ENCODE measurements at places on chromosomes 4 and X. TPM values are rescaled to one million over a fixed set of nuclear protein-coding genes. Genes with fewer than 3 reads are reported as not detected.

Gene TMEM187
- 7.4 TPM for total RNA-seq

DNA sequence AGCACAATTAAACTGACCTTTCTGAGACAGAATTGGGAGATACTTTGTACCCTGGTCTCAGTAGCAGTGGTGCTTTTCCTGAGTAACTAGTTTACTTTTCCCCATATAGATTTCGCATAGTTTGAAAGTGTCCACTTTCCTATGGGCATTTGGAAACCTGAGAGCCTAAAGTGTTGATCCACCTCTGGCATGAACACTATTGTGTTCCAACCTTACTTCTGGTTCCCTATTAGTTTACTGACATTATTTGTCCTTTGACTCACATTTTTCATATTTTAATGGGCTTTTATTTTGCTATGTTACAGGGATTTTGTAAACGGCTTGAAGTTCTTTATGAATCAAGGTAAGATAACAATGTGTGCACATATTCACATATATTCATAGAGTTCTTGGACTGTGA, 103.7 kb downstream of the CBLL2 start:
- no peaks in the 10 kb centered on the region for H3K36me3 ChIP-seq
- no peaks in the 10 kb centered on the region for H3K27me3 ChIP-seq
- H3K4me1 ChIP-seq, result no peaks in the 10 kb centered on the region
- H3K4me3 ChIP-seq, result no peak overlapping the region
- DNase-seq, result no peak

- H3K4me3 ChIP-seq, result no peak overlapping the region
- no peaks in the 10 kb centered on the region for H3K4me1 ChIP-seq
- no peak overlapping the region for H3K27ac ChIP-seq
- DNase-seq, result peak; percentile 21
- H3K36me3 ChIP-seq, result no peaks in the 10 kb centered on the region
Measured at GRCh38 chrX:91108761-91109160, 325.9 kb upstream of the PABPC5 start.

DNA sequence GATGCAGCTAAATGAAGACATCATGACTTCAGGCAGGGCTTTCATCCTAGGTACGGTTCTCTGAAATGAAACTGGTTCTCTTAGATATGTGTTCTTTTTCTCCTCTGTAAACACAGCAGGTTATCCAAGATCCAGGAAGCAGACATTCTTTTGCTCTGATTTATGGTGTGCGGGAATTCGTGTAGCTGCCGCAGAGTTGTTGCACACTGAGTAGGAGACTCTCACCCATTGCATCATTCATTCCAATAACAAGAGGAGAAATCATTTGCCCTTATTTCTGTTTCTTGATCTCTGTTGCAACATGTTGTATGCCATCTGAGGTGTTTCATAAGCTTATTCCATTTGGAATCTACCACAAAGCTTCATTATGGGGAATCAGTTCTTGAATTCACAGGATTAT, 133.6 kb upstream of the VCX2 start:
- H3K36me3 ChIP-seq, result no peaks in the 10 kb centered on the region
- no peak for DNase-seq
- no peaks in the 10 kb centered on the region for H3K4me1 ChIP-seq

- H3K36me3 ChIP-seq, result no peaks in the 10 kb centered on the region
- H3K4me3 ChIP-seq, result no peak overlapping the region
- H3K27me3 ChIP-seq, result no peaks in the 10 kb centered on the region
Measured at GRCh38 chr4:110840221-110840654, 217.4 kb upstream of the PITX2 start.
